Mammary epithelial cell (primary cell): ENCODE measurements at places on chromosomes 6 and 20. TPM values are rescaled to one million over a fixed set of nuclear protein-coding genes. Genes with fewer than 3 reads are reported as not detected.

The KCNK15 gene
- total RNA-seq: 1.0 TPM

The POPDC3 gene
- total RNA-seq: 9.7 and 14.4 TPM in 2 replicates

The CTAGE9 gene
- total RNA-seq: not detected in 2 replicates

GRCh38 chr6:148761527-148762011 is 14.7 kb downstream of the UST start:
- no peak for DNase-seq

GRCh38 chr20:45346851-45347250 is 1.4 kb downstream of the SDC4 start:
- no peak for DNase-seq

DNA sequence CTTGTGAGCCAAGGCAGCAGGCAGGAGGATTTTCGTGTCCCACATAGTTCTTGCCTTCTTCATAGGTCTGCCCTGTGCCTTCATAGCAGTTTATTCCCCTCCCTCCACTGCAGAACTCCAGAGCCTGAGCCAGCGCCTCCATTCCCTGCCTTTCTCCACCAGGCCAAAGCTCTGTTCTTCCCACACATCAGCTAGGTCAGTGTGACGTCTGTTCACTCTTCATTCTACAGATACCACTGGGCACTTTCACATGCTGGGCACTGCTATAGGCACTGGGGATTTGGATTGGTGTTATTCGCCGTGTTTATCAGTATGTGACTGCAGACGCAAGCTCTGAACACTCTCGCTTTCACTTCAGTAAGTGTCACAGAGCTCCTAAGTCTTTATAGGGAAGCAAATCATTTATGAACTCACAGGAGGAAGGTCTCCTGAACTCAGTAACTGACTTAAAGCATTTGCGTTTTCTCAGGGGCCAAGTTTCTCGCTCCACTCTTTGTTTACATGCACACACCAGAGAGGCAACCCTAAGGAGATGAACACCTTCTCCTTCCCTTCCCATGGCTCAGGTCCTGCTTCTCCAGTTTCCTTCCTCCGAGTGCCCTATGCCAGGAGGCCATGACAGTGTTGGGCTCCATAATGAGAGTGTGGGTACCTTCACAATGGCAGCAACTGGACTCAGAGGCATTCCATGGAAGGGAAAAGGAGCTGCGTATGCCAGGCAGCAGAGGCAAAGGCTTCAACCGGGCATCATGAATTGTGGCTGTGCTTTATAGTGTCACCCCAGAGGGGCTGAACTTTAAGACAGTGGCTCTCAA is 6.3 kb upstream of the APMAP start:
- DNase-seq: no peak

- DNase-seq: no peak
Measured at GRCh38 chr6:108164815-108165706, 761 bp upstream of the NR2E1 start.

- DNase-seq: no peak
Measured at GRCh38 chr20:24853916-24854315, 95.2 kb upstream of the CST7 start.

DNA sequence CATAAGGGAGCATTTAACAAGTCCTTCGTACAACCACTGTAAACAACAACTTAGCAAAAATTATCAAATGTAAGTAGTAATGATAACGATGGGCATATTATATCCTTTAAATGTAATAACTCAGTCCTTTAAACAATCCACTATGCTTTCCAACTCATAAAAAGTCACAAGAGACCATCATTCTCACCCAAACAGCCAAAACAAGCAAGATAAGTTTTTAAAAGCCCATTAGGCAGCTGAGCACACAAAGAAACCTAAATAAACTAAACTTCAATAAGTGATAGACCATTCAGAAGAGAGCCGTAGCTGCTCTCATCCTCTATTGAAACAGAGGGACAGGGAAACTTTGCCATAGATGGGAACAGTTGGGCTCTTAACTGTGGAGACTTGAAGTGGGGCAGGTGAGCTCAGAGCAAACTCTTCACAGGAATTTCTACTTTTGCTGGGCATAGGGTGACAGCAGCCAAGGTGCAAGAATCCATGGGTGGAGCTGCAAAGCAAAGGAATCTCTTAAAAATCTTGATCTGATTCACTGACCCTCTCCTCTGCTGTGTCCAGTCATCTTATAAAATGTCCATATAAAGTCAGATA is 22.5 kb downstream of the RAB22A start:
- DNase-seq: no peak

GRCh38 chr20:8974009-8974708 is 94.7 kb upstream of the PLCB4 start:
- DNase-seq: no peak

DNA sequence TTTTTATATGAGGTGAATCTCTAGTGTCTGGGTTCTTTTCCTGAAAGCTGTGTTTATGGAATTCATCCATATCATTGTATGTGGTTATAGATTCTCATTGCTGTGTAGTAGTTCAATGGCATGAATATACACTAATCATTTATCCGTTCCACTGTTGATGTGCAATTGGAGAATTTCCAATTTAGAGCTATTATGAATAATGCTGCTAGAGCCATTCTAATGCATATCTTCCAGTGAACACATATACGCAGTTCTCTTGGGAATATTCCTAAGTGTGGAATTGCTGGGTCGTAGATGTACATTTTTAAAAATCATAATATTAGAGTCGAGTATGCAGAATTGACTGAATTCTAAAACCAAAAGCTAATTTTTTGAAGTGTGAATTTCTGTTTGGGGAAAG is 327.5 kb upstream of the JAG1 start:
- no peak for DNase-seq
